ENCODE measurements at places on chromosomes 2 and 18. TPM values are rescaled to one million over a fixed set of nuclear protein-coding genes. Genes with fewer than 3 reads are reported as not detected.

FBLN7 gene
- total RNA-seq, result 1.2 TPM

CNDP1 gene
- not detected for total RNA-seq

MAP3K19 gene
- total RNA-seq, result not detected

INPP5D gene
- 26.9 TPM for total RNA-seq

STAT4 gene
- 0.09 TPM for total RNA-seq

LAPTM4A gene
- total RNA-seq, result 92.8 TPM

TCF7L1 gene
- 5.1 TPM for total RNA-seq

ALLC gene
- not detected for total RNA-seq

MC5R gene
- total RNA-seq, result not detected

DSG3 gene
- under 0.01 TPM for total RNA-seq

CHRNG gene
- not detected for total RNA-seq

Measured in endothelial cell of coronary artery (primary cell).